ENCODE measurements at places on chromosomes 7 and 10.

- no peak for DNase-seq
Measured at GRCh38 chr7:25559581-25560367, 331.5 kb upstream of the NPVF start.

DNA sequence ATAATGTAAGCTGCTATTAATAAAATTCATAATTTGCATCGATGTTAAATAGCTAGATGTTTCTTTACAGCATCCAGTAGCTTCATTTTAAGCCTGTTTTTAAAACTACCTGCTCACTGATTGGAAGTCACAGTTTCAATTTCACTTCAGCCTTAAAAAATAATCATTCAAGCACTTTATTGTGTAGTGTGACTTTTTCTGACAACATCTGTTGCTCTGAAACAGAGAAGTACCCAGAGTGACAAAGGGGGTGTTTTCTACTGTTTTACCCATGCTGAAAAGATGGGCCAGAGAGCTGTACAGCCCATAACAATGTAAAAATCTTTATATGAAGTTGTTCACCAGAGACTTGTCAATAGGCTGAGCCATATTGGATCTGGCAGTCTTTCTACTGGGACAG, 437.2 kb downstream of the MDFIC start:
- DNase-seq: no peak

- no peak for DNase-seq
Measured at GRCh38 chr7:129089521-129090212, 34.8 kb upstream of the TNPO3 start.

- DNase-seq: no peak
Measured at GRCh38 chr10:74576586-74576985, 249.8 kb upstream of the KAT6B start.

DNA sequence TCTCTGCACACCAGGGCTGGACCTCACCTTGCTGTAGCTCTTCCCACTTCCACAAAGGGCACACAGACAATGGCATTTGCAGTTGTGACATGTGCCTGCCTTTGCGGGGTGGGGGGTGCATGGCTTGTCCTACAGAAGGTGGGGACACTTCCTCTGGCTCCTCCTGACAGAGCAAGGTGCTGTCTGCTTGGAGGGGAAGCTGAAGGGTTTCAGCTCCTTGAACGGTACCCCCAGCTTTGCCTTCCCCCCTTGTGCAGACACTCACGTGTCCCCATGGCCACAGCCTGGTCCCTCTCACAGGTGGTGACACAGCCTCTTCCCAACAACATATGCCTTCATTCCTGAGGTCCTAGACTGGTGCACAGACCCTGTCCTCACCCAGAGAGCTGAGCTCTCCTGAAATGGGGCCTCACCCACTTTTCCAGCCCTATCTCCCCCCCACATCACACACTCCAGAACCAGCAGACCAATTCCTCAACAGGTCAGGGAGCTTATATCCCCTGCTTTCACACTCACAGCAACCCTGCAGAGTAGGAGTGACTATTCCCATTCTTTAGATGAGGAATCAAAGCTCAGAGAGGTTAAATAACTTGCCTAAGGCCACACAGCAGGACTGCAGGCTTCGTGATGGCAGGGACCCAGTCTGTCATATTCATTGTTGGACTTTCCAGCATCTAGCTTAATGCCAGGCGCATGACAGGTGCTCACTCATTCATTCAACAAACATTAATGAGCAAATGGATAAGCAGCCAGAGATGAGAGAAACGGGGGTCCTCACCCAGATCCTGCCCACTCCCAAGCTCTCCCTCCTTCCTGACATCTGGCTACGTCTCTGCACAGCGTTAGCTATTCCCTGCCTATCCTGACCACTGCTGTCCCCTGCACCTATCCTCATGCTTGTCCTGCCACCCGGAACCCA, 44.4 kb downstream of the PARP12 start:
- DNase-seq: no peak

- no peak for DNase-seq
Measured at GRCh38 chr7:90236721-90237289, 8.2 kb upstream of the CFAP69 start.

GRCh38 chr7:155593461-155594162, 47.3 kb upstream of the CNPY1 start:
- no peak for DNase-seq

- peak; percentile 29 for DNase-seq
Measured at GRCh38 chr7:35257251-35258124, 3.6 kb upstream of the TBX20 start.

- DNase-seq: peak; percentile 64
Measured at GRCh38 chr10:6171881-6172695, 30.6 kb upstream of the PFKFB3 start.

- no peak for DNase-seq
Measured at GRCh38 chr10:21264271-21264670, 261.2 kb downstream of the SKIDA1 start.

- DNase-seq: no peak
Measured at GRCh38 chr10:7045891-7046599, 364.8 kb downstream of the SFMBT2 start.

GRCh38 chr10:78972160-78972946, 96.4 kb upstream of the ZMIZ1 start:
- DNase-seq: no peak

- no peak for DNase-seq
Measured at GRCh38 chr7:23264916-23265458, 18.4 kb downstream of the GPNMB start.

DNA sequence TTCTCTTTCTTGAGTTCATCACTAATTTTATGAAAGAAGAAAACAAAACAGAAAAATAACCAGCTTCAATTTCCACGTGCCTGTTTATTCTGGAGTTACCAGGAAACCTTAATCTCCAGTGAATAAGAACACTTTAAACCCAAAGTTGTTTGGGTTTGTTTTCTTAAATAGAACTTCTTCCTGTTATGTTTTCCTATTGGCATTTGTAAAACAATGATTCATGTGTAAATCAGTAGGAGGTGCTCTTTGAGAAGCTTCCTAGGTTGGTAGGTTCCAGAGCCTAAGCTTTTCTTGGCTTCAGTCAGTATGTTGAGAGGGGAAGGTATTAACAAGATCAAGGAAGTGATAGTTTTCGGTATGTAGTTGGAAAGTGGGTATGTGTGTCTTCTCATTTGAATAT, 119.0 kb downstream of the BICC1 start:
- no peak for DNase-seq

- no peak for DNase-seq
Measured at GRCh38 chr7:149735181-149735602, 38.2 kb downstream of the ZNF467 start.

GRCh38 chr10:89575031-89575430, 39.6 kb upstream of the SLC16A12 start:
- DNase-seq: no peak

DNA sequence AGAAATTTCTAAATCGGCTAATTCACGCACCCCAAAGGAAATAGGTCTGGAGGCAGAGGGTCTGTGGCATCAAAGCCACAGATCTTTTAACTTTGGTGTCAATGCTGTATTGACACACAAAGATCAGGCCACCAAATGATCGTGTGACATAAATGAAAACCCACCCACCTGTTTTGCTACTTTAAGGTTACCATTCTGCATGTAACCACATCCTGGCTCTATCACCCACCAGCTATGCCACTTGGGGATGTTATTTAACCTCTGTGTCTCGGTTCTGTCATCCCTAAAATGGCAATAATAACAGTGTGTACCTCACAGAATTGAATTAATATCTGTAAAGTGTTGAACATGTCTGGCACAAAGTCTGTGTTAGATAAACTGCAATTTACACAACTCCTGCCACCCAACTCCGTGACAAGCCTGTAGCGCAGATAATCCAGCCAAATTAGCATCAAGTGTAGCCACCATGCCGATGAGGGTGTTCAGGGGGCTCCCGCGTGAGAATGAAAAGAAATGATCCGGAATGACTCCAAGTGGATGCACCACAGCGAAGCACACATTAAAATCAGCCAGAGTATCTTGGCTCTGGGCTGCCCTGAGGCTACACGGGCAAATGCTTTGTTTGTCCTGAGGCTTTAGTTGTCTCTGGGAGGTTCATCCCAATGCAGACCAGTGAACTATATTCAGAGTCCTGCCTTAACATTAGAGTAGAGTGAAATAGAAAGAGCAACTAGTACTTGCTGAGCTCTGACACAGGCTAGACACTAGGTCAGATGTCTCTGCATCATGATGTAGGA, 158.4 kb upstream of the NEBL start:
- DNase-seq: no peak

- no peak for DNase-seq
Measured at GRCh38 chr7:23938937-23939552, 229.0 kb downstream of the STK31 start.

- peak; percentile 52 for DNase-seq
Measured at GRCh38 chr7:44461387-44461786, 29.1 kb downstream of the NUDCD3 start.

DNA sequence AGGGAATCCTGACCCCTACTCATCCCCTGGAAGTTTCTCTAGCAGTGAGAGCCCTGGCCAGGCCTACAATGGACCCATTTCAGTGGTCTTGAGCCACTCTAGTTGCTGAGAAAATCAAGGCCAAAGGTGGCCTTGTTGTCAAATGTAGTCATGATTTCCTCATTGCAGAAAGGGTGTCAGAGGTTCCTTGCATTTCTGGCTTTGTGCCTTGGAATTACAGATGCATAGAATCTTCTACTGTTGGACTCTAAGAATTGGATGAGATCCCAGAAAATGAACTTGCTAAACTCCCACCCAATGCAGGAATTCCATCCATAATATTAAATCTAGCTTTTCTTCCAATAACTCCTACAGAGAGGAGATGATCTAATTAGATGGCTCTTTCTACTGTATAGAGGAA, 12.2 kb downstream of the CPA2 start:
- DNase-seq: no peak

DNA sequence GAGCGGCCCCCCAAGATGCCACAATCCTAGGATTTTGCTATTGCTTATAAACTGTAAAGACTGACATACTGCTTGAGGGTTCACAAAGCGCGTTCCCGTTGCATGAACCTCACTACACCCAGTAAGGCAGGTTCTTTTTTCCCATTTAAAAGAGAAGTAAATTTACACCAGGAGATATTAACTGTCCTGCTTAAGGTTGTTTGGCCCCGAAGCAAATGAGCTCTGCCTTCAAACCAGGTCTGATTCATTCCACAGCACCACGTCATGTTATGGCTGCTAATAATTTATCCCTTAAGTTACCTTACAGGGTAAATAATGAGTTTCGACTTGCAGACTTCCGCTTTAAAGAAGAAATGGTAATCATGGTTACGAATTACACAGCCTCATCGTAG, 559 bp upstream of the FKBP14 start:
- DNase-seq: no peak

GRCh38 chr10:33114451-33114952, 156.5 kb upstream of the ITGB1 start:
- DNase-seq: no peak

DNA sequence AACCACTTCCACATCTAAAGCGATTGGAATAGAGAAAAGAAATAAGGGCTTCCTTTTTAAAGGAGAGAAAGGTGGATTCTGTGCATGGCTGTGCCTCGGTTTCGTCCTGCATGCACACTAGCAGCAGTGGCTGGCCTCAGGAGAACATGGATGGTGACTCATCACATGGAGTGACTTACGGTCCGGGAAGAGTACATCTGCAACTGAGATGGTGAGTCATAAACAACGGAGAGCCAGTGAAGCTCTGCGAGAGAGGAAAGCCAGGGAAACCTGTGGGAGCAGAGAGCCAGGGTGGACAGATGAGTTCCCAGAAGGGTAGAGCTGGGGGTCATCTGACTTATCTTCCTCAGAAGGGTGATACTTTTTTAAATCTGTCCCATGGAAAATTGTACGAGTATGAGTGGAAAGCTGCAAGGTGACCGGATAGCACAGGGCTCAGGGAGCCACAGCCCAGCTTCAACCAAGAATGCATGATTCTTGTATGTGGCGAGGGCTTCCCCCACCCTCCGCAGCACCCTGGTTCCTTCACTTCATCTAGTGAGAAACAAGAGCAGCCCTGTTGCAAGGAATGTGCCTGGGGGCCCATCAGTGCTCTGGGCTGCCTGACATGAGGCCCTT, 259.1 kb downstream of the KLF6 start:
- no peak for DNase-seq

GRCh38 chr7:100965045-100965722, 4.2 kb upstream of the MUC12 start:
- no peak for DNase-seq

DNA sequence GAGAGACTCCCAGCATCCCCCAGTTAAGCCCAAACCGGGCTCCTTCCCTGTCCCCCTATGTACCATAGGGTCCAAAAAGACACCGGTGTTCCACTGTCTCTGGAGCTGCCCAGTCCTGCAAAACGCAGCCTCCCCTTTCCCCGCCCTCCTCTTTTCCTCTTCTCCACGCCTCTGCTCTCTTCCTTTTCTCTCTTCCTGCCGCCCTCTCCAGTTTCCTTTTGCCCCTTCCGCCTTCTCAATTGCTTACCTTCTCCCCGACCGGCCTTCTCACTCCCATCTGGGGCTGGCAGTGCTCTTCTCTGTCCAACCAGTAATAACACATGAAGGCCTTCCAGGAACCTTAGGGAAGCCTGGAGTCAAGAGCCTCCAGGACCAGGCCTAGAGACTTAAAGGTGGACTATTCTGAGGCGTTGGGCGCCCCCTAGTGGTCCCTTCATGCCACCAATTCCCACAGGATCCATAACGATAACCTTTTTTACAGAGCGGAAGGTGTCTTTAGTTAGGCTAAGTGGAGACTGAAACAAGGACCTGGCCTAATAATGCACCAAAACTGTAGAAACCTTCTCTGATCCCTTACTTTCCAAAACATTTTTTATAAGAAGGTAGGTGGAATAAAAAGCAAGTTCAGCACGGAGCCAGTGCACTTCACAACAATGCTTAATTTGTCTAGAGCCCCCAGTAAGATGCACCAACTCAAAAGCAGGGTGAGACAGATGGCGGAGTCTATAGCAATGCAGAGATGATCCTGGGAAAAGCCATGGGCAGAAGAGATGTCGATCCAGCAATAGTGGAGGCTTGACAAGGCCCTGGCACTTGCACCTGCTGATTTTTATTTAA, 27.2 kb upstream of the MSRB2 start:
- peak; percentile 74 for DNase-seq
